ENCODE measurements at places on chromosomes 3 and 15. TPM values are rescaled to one million over a fixed set of nuclear protein-coding genes. Genes with fewer than 3 reads are reported as not detected.

The PDCD10 gene
- 58.1 TPM for total RNA-seq

The CKMT1B gene
- not detected for total RNA-seq

The MNS1 gene
- total RNA-seq = 1.5 TPM

The ABHD6 gene
- 11.4 TPM for total RNA-seq

The CCDC39 gene
- total RNA-seq = 0.12 TPM

The CELSR3 gene
- 1.00 TPM for total RNA-seq

The SYNPR gene
- not detected for total RNA-seq

The TNK2 gene
- total RNA-seq = 12.0 TPM

The NECTIN3 gene
- total RNA-seq = 53.0 TPM

The P2RY1 gene
- 1.1 TPM for total RNA-seq

The VGLL3 gene
- 11.2 TPM for total RNA-seq

The VWA5B2 gene
- total RNA-seq = not detected

Measured in uterine smooth muscle cell (primary cell).